Placental pericyte (primary cell): ENCODE measurements at places on chromosomes 7 and 10. TPM values are rescaled to one million over a fixed set of nuclear protein-coding genes. Genes with fewer than 3 reads are reported as not detected.

Gene ZNF736
- total RNA-seq, result 6.6 and 8.9 TPM in 2 replicates

Gene MMD2
- total RNA-seq, result not detected in 2 replicates

Gene CPA2
- 0.22 TPM in 1 of 2 replicates, not detected in the other for total RNA-seq

Gene AKR1C8
- not detected in 2 replicates for total RNA-seq

Gene VIM
- 7,892 and 10,700 TPM in 2 replicates for total RNA-seq

Gene STEAP4
- under 0.01 and 0.14 TPM in 2 replicates for total RNA-seq

Gene TRUB1
- total RNA-seq, result 20.4 and 27.1 TPM in 2 replicates

Gene HOXA5
- total RNA-seq, result under 0.01 and 3.4 TPM in 2 replicates

Gene RABGEF1
- 54.3 and 69.7 TPM in 2 replicates for total RNA-seq

Gene SLC26A5
- not detected in 2 replicates for total RNA-seq

Gene SFTPD
- total RNA-seq, result 0.66 TPM in 1 of 2 replicates, not detected in the other

Gene HTR5A
- not detected in 2 replicates for total RNA-seq

Gene MPLKIP
- total RNA-seq, result 9.6 and 17.8 TPM in 2 replicates

Gene DNAH11
- under 0.01 TPM in 1 of 2 replicates, not detected in the other for total RNA-seq

Gene ZPBP
- total RNA-seq, result not detected in 2 replicates

Gene FZD8
- total RNA-seq, result 16.6 and 151 TPM in 2 replicates

Gene CCL26
- 0.88 TPM in 1 of 2 replicates, not detected in the other for total RNA-seq

Gene MAGI2
- 18.9 and 30.6 TPM in 2 replicates for total RNA-seq

Gene CAMK2B
- total RNA-seq, result 0.22 and 0.43 TPM in 2 replicates

Gene TEX36
- total RNA-seq, result not detected in 2 replicates

Gene IFT22
- 24.2 and 32.4 TPM in 2 replicates for total RNA-seq

Gene STRIP2
- 4.8 and 8.7 TPM in 2 replicates for total RNA-seq

Gene FFAR4
- total RNA-seq, result not detected in 2 replicates

Gene PKD2L1
- not detected in 2 replicates for total RNA-seq

Gene C10orf67
- 0.22 and 0.29 TPM in 2 replicates for total RNA-seq

Gene MYL10
- not detected in 2 replicates for total RNA-seq

Gene ARHGAP22
- 7.0 and 140 TPM in 2 replicates for total RNA-seq

Gene OR9A2
- not detected in 2 replicates for total RNA-seq

Gene CTAGE6
- 0.22 TPM in 1 of 2 replicates, not detected in the other for total RNA-seq

Gene VPS26A
- total RNA-seq, result 22.9 and 53.8 TPM in 2 replicates

Gene GCK
- 0.22 TPM in 1 of 2 replicates, not detected in the other for total RNA-seq

Gene SRRM3
- total RNA-seq, result 0.57 and 0.66 TPM in 2 replicates

Gene TUBAL3
- total RNA-seq, result not detected in 2 replicates

Gene PWWP2B
- 12.0 and 14.5 TPM in 2 replicates for total RNA-seq

Gene MYO1G
- 0.14 and 0.22 TPM in 2 replicates for total RNA-seq

Gene CCDC136
- total RNA-seq, result 4.9 and 6.3 TPM in 2 replicates

Gene MPP7
- 0.14 TPM in 1 of 2 replicates, not detected in the other for total RNA-seq

Gene CCL24
- 0.44 TPM in 1 of 2 replicates, not detected in the other for total RNA-seq

Gene WIPF3
- not detected in 2 replicates for total RNA-seq

Gene AUTS2
- total RNA-seq, result 0.66 and 1.4 TPM in 2 replicates

Gene OR2A5
- total RNA-seq, result not detected in 2 replicates

Gene TACR2
- total RNA-seq, result not detected in 2 replicates

Gene C7orf57
- total RNA-seq, result under 0.01 TPM in 1 of 2 replicates, not detected in the other

Gene TYW1B
- total RNA-seq, result 1.7 and 4.8 TPM in 2 replicates

Gene CAMK1D
- total RNA-seq, result 3.9 and 5.7 TPM in 2 replicates

Gene C10orf53
- not detected in 2 replicates for total RNA-seq

Gene ACSM6
- not detected in 2 replicates for total RNA-seq

Gene SSC4D
- 0.57 and 0.66 TPM in 2 replicates for total RNA-seq

Gene RGR
- total RNA-seq, result not detected in 2 replicates

Gene LLCFC1
- not detected in 2 replicates for total RNA-seq

Gene SPDYE5
- total RNA-seq, result not detected in 2 replicates

Gene MOGAT3
- not detected in 2 replicates for total RNA-seq

Gene CRHR2
- not detected in 2 replicates for total RNA-seq

Gene NEBL
- total RNA-seq, result 0.22 TPM in 1 of 2 replicates, not detected in the other

Gene SFRP4
- 0.14 TPM in 1 of 2 replicates, not detected in the other for total RNA-seq

Gene TUBGCP2
- total RNA-seq, result 58.6 and 122 TPM in 2 replicates

Gene SYT15
- 0.22 and 0.43 TPM in 2 replicates for total RNA-seq

Gene HOXA4
- total RNA-seq, result 0.29 TPM in 1 of 2 replicates, not detected in the other

Gene MYO3A
- not detected in 2 replicates for total RNA-seq
